ENCODE measurements at places on chromosomes 13 and 19.

GRCh38 chr13:102999499-102999898 lies 66.7 kb downstream of the SLC10A2 start:
- DNase-seq, result no peak

GRCh38 chr19:33690378-33691029 lies 68.8 kb downstream of the CHST8 start:
- peak; percentile 5 for DNase-seq

- no peak for DNase-seq
Measured at GRCh38 chr19:2607712-2608601, 94.5 kb downstream of the GNG7 start.

DNA sequence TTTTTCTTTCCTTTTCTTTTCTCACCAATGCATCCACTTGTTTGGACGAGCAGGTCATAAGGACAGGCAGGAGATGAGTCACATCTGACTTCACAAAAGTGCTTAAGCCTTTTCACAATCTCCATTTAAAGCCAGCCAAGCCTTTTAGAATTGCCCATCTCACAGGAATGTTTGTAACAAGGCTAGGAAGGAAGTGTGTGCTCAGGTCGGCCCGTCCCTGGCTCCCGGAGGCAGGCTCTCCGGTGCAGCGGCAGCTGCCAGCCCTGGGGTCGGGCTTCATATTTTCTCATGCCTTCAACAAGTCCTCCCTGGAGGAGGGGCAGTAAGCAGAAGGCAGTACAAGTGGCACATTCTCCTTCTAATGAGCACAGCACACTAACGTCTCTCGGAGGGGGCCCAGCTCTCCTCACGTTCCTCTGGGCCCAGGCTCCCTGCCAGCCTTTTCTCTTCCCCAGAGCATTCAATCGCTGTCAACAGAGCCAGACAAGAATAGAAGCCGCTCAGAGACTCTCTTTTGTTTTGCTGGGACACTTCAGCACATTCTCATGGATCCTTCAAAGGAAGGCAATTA lies 180.5 kb downstream of the COL4A1 start:
- DNase-seq, result peak; percentile 94

DNA sequence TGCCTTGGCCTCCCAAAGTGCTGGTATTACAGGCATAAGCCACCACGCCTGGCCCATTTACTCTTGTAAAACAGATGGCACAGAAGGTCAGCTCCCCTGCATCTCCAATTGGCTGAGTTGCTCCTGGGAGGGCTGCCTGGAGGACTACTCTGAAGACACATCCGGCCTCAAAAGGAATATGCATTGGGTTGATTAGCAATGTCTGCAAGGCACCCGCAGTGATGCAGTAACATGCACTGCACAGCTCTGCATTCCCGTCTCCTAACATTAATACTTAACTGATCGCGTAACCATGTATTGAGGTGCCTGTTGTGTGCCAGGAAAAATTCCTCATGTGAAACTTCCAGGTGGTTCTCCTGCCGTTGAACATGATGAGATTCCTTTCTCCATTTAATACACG lies 5.0 kb downstream of the ELAVL3 start:
- DNase-seq, result no peak

GRCh38 chr19:13803038-13803437 lies 7.8 kb downstream of the ZSWIM4 start:
- no peak for DNase-seq

DNA sequence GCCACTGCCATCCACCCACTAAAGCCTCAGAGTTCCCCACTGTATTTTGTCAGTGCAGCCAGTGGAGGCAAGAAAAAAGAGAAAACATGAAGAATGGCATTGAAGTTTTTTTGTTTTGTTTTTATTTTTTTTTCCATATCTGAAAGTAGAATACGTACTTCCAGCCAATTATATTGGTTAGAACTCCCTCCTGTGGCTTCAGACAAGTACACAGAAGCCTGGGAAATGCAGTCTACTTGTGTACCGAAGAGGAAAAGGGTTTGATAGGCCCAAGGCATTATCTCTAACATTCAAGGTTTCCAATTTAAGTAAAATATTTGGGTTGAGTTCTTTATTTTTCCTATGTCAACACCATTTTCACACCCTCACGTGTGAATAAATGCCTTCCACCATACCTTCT lies 696.2 kb upstream of the GPC6 start:
- DNase-seq, result no peak

DNA sequence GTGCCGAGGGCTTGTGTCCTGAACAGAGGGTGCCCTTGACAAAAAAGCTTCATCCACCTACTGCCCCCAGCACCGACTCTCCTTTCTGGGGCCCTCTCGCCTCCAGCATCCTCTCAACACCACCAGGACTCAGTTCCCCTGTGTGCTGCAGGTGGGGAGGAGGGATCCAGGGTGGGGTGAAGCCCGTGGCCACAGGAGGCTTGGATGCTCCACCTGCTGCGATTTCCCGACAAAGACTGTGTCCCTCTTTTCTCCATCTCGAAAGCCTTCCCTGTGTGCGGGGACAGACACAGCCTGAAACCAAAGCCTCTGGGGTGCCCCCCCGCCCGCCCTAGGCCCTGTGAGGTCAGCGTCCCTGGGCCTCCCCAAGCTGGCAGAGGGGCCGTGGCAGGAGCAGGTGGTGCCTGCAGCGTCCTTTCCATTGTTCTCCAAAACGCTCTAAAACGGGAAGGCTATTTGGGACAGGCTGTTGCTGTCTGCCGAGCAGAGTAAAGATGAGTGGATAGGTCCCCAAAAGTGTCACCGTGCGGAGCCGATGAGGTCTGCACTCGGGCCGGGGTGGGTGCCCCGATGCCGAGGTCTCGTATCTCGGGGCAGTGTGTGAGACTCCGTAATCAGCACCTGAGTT lies 185.7 kb downstream of the PTPRS start:
- DNase-seq, result no peak

DNA sequence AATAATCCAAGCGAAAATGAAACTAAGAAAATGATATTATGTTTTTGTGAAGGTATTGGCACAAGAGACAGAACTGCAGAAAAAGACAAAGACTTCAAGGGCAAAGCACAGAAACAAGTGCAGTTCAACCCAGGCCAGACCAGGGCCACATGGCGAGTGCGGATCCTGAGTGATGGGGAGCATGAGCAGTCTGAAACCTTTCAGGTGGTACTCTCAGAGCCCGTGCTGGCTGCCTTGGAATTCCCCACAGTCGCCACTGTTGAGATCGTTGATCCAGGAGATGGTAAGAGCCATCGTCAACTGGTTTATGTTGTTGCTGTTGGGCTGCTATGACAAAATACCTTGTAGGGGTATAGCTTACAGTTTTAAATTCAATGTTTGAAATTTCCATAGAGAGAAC lies 82.6 kb downstream of the FREM2 start:
- no peak for DNase-seq

Measured in mammary epithelial cell (primary cell).